Left colon (tissue), 2 donors: ENCODE measurements at places on chromosomes 2 and 18. TPM values are rescaled to one million over a fixed set of nuclear protein-coding genes. Genes with fewer than 3 reads are reported as not detected.
A peak's percentile ranks its signal among the peaks of the same experiment; 100 is the strongest.

DNA sequence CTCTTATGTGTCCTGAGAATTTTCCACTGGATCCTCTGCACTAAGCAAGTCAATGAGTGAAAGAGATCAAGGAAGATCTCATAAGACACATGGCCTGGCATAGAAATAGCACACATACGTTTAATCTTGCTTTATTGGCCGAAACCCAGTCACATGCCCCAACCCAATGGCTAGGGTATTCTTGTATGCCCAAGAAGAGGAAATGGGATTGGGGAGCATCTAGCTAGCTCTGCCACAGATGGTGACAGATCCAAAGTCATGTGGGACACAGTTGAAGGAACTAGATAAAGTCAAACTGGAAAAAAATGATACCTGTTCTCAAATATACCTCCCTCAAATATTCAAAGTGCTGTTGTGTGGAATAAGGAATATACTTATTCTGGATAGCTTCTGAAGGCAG, 74.7 kb downstream of the CD28 start:
- DNase-seq = no peak

DNA sequence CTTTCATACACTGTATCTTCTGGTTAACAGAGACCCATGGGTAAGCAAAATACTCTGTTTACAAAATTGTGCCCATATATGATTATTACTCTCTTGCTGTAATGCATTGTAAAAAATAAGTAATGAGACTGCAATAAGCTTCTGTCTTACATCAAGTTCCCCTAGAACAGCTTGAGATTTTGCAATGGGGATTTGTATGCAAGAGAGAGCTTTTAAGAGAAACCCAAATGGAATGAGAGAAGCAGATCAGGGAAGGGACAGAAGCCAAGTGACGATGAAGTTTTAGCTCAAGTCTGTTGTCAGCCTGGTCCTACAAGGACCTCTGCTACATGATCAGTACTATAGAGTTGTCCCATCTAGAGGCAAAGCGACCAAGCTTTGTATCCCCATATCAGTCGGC, 218.1 kb upstream of the VWC2L start:
- DNase-seq = no peak

GRCh38 chr2:118654945-118655344, 192.5 kb downstream of the EN1 start:
- no peak for DNase-seq

GRCh38 chr2:20291106-20291564, 59.5 kb downstream of the PUM2 start:
- DNase-seq = peak; percentile 46

GRCh38 chr2:215567504-215567903, 131.6 kb upstream of the FN1 start:
- DNase-seq = no peak

- DNase-seq = no peak
Measured at GRCh38 chr18:23453680-23454058, 582 bp downstream of the RIOK3 start.

- no peak for DNase-seq
Measured at GRCh38 chr2:239122421-239123110, 274.7 kb downstream of the TWIST2 start.

GRCh38 chr2:231384970-231385369, 10.5 kb upstream of the B3GNT7 start:
- no peak for DNase-seq

GRCh38 chr18:54801374-54801773, 26.9 kb upstream of the RAB27B start:
- DNase-seq = no peak

GRCh38 chr18:54268751-54269150, 566 bp upstream of the POLI start:
- DNase-seq = no peak

DNA sequence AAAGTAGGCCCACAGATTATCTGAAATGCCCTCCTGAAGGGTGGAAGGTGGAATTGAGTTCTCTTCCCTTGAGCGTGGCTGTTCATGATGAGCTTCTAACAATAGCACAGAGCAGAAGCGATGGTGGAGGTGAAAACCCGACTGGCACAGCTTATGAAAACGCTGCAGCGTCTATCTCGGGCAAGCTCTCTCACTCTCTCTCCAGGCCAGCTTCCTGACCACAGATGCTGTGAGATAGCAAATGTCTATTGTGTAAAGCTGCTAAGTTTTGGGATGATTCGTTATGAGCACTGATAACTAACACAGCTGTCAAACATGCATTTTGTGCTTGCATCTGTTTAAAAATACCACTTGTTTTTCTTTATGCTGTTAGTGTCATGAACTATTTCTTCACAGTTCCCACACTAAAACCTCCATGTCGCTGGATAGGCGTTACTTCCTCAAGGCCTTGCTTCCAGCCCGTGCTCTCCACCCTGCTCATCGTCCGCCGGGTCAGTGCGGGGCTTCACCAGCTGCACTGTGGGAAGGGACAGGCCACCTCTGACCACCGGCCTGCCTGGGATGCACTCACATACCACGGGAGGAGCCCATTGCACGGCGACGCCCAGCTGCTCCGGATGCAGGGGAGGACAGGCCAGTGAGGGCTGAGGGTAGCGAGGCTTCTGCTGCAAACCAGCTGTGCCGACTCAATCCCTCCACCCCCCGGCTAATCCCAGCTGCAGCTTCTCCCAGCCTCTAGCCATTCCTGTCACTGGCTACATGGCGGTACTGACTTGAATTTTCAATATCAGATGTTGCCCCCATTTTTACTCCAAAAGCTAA, 60.0 kb upstream of the OTOS start:
- DNase-seq = peak; percentile 11

GRCh38 chr2:111927723-111928122, 29.3 kb downstream of the MERTK start:
- no peak for DNase-seq

GRCh38 chr2:8524823-8525222, 157.0 kb upstream of the ID2 start:
- DNase-seq = no peak

- no peak for DNase-seq
Measured at GRCh38 chr2:241816431-241817121, 7.6 kb downstream of the NEU4 start.

- no peak for DNase-seq
Measured at GRCh38 chr2:150095361-150096095, 391.9 kb downstream of the RND3 start.

GRCh38 chr18:35076135-35076924, 35.1 kb downstream of the MAPRE2 start:
- no peak for DNase-seq

- DNase-seq = no peak
Measured at GRCh38 chr2:73281244-73281643, 3.0 kb downstream of the FBXO41 start.

DNA sequence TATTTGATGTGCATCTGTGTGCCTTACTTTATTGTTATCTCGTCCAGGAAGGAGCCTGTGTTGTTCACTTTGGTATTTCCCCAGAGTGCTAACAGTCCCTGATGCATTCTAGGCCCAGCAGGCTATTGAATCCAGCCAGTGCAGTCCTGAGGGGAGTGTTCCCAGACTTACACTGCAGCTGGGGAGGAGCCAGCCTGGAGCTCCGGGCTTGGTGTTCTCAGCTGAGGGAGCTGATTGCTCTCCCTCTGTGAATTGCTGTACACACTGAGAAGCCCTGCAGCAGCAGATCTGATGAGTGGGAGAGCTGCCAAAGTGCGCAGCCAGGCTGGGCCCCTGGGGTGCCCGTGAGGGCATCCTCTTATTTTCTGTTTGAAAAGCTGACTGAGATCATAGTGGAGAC, 159.2 kb downstream of the GALNT3 start:
- DNase-seq = peak; percentile 14

- no peak for DNase-seq
Measured at GRCh38 chr2:149023091-149023490, 15.4 kb upstream of the LYPD6B start.

- no peak for DNase-seq
Measured at GRCh38 chr2:189285962-189286645, 106.5 kb upstream of the COL5A2 start.

- DNase-seq = no peak
Measured at GRCh38 chr2:211451642-211452041, 895.2 kb downstream of the CPS1 start.

Gene MAL
- 4.2 TPM for total RNA-seq

Gene EFHD1
- 2.7 TPM for total RNA-seq

Gene CHRND
- total RNA-seq = not detected

Gene DIPK1C
- 0.14 TPM for total RNA-seq

Gene CYRIA
- total RNA-seq = 2.4 TPM

Gene IL18R1
- total RNA-seq = 3.0 TPM

Gene RANBP2
- 55.8 TPM for total RNA-seq

Gene LYPD6B
- total RNA-seq = 1.7 TPM

Gene SERPINB3
- not detected for total RNA-seq

Gene TRPM8
- total RNA-seq = not detected

Gene IL36RN
- total RNA-seq = not detected

Gene TEX44
- total RNA-seq = not detected

Gene CD8B2
- 0.08 TPM for total RNA-seq

Gene TCF7L1
- total RNA-seq = 2.0 TPM
